ENCODE measurements at places on chromosomes 16 and 17.

- DNase-seq, result no peak
Measured at GRCh38 chr16:80938004-80938878, 68.4 kb downstream of the CMC2 start.

- no peak for DNase-seq
Measured at GRCh38 chr16:48999508-48999907, 282.1 kb downstream of the CBLN1 start.

GRCh38 chr17:73452009-73452408 is 140.2 kb upstream of the CDC42EP4 start:
- DNase-seq, result no peak

DNA sequence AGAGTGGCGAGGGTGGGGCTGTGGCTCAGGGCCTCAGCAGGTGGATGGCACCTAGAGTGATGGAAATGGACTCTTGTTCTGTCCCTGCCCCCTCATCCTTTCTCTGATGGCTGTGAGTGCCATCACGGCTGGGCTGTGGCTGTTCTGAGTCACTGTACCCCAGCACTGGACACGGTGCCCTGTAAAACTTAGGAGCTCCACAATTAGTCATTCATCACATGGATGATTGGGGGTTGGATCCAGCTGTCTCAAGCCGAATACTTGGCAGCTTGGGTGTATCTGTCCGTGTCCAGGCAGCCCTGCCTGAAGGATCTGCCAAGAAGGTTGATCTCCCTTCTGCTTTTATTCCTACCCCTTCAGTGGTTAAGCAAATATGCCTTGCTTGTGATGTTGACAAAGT is 295.5 kb upstream of the EEF2KMT start:
- DNase-seq, result no peak

DNA sequence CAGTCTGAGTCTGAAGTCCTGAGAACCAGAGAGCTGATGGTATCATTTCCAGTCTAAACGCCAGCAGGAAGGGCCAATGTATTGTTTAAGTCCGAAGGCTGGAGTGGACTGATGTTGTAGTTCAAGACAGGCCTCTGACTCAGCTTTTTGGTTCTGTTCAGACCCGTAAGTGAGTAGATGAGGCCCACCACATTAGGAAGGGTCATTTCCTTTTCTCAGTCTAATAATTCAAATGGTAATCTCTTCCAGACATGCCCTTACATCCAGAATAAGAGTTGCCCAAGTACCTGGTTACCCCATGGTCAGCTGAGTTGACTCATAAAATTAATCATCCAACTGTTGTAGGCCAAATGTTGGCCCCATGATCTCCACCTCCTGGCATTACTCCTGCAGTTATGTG is 442.6 kb upstream of the HSBP1 start:
- no peak for DNase-seq

- DNase-seq, result peak; percentile 69
Measured at GRCh38 chr16:28623172-28623711, 13.4 kb upstream of the SULT1A1 start.

DNA sequence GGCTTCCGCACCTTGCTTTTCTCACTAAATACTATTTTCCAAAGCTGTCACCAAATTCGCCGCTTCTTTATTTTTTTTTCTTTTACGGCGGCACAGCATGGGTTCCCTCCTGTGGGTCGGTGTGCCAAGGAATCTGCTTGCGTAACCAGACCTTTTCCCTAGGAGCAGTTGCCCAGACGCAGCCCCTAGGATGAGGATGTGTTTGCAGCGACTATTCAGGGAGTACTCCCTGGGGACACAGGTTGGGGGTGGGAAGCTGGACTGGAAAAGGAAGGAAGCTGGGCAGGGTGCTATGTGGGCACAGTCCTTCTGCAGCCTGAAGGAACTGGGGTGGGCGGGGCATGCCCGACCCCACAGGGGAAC is 49.0 kb upstream of the ZCCHC14 start:
- DNase-seq, result no peak

- DNase-seq, result no peak
Measured at GRCh38 chr16:14460726-14461125, 169.3 kb downstream of the PARN start.

GRCh38 chr17:74484066-74484465 is 17.6 kb downstream of the CD300A start:
- DNase-seq, result no peak

- DNase-seq, result no peak
Measured at GRCh38 chr17:77266213-77266612, 125.4 kb downstream of the SEC14L1 start.

DNA sequence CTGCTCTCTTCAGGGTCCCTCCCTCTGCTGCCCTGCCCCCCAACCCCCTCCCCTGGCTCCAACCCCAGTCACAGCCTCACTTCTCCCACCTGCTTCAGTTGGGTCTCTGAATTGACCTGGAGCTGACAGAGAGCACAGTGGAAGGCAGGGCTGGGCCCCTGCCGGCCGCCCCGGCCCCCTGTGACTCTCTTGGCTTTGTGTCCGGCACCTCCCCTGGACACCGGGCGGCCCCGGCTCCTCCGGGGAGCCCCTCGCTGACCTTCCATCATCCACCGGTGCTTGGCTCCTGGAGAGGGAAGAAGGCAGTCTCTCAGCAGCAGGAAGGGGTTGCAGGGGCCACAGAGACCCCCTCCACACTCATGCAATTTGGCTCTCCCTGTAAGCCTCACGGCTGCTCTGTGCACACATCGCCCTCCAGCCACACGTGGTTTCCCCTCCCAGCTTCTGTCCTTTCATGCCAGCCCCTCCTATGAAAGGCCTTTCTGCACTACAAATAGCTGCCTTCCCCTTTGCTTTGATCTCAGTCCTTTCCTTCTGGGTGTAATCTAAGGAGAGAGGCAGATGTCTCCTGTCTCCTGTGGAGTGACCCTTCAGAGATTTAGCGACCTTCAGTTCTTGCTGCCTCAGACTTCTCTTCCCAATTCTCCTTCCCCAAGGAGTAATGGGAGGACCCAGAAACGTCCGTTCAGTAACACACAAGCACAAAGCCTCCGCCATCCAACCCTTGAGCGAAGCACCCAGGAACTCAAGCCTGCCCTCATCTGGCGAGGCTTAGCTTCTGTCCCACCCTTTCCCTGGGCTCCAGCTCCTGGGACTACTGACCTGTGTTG is 8.3 kb downstream of the NKIRAS2 start:
- DNase-seq, result no peak

GRCh38 chr16:77063676-77064016 is 127.3 kb upstream of the MON1B start:
- no peak for DNase-seq

GRCh38 chr16:87344165-87344930 is 27.2 kb upstream of the C16orf95 start:
- no peak for DNase-seq

GRCh38 chr16:89314357-89314756 is 96.9 kb downstream of the ZNF778 start:
- DNase-seq, result no peak

GRCh38 chr16:4218202-4218601 is 23.7 kb downstream of the SRL start:
- DNase-seq, result no peak

- no peak for DNase-seq
Measured at GRCh38 chr17:16046966-16047365, 47.3 kb downstream of the TTC19 start.

- DNase-seq, result no peak
Measured at GRCh38 chr17:5772720-5773119, 188.4 kb upstream of the NLRP1 start.

- DNase-seq, result no peak
Measured at GRCh38 chr16:80084163-80084562, 456.6 kb upstream of the DYNLRB2 start.

- DNase-seq, result peak; percentile 50
Measured at GRCh38 chr17:31068291-31068690, 26.5 kb upstream of the NF1 start.

DNA sequence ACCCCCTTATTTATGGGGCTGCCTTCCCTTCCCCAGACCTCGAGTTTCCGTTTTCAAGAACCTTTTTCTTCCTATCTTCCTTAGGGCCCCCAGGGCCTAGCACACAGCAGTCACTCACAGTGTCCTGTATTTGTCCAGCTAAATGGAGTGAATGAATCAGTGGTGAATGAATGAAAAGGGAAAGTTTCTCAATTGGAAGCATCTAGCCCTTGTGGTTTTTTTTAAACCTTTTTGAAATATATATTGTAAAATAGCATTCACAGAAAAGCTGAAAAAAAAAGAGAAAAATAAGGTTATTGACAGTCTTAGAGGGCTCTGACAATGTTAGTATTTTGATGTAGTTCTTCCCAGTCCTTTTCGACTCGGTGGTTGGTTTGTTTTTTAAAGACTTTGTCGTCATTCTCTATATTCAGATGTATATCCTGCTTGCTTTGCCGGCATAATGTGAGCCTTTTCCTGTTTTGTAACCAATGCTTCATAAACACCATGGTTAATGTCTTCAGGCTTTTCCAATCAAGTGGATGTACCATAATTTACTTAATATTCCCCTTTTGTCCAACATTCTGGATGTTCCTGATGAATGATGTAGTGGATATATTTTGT is 45.3 kb downstream of the RAI1 start:
- DNase-seq, result no peak

Measured in activated T-cell treated with anti-CD3 and anti-CD28 coated beads for 48 hours (primary cell).